ENCODE measurements at places on chromosomes 2 and 18. TPM values are rescaled to one million over a fixed set of nuclear protein-coding genes. Genes with fewer than 3 reads are reported as not detected.

DNA sequence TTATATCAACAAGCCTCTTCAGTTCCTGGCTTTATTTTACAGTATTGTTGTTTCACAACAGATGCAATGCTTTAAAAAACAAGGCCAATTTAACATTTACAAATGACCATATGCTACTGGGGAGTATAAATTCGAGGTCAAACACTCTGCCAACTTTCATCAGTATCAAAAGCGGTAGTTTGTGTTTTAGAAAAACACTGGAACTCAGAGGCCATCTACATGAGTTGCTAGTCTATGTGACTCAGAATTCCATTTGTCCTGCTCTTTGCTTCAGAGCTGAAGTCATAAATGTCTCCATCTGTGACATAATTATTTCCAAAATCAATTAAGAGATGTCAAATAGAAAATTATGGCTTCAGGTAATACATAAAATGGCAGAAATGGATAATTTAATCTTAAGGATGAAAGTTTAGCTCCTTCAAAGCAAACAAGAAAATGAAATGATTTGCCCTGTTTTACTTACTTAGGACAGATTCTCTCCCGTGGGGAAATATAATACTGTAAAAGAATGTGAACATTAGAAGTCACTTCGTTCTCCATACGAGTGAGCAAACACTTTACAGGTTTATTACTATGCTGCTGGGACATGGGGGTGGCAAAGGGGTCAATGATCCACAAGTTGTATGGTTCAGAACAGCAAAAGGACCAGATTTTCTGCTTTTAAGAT is 3.7 kb downstream of the MEX3C start:
- H3K27ac ChIP-seq, result no peak overlapping the region
- H3K36me3 ChIP-seq, result no peaks in the 10 kb centered on the region
- no peak overlapping the region for H3K4me3 ChIP-seq
- H3K27me3 ChIP-seq, result no peaks in the 10 kb centered on the region
- no peak for DNase-seq

AMER3 gene
- total RNA-seq, result not detected

DNA sequence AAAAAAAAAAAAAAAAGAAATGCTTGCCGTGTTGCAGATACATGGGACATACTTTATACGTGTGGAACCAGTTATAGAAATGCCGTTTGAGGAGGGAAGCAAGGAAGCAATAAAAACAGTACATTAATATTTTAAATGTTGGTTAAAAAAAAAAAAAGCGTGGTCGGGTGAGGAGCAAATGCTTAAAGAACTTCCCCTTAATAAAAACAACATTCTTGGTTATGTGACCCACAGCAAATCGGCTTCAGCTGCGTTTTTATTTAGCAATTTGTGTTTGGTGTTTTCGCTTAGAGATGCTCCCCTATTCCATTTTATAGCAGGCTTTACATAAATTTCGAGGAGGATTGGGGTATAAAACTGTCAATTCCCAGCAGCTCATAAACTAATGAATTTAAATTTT is 223.6 kb downstream of the LRRTM1 start:
- no peaks in the 10 kb centered on the region for H3K36me3 ChIP-seq
- no peak overlapping the region for H3K27ac ChIP-seq
- no peak for DNase-seq
- no peaks in the 10 kb centered on the region for H3K4me1 ChIP-seq
- no peaks in the 10 kb centered on the region for H3K27me3 ChIP-seq

DNA sequence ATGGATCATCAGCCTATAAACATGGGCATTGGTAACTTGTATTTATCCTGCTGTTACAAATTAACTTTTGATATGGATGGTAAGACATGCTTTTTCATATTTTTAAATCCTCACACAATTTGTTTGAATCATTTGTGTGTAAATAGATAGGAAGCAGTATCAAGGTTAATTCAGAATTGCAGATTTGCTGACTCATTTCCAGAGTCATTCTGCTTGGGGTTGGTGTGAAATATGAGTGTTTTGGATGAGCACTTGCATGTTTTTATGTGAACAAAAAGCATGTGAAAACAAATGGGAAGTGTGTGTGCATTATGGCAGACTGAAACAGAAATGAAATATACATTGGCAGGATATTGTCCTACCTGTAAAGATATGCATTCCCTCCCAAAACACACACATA is 11.8 kb downstream of the CCDC85A start:
- H3K27ac ChIP-seq, result no peak overlapping the region
- H3K4me1 ChIP-seq, result no peaks in the 10 kb centered on the region
- DNase-seq, result no peak
- H3K36me3 ChIP-seq, result no peaks in the 10 kb centered on the region
- no peak overlapping the region for H3K4me3 ChIP-seq

DNA sequence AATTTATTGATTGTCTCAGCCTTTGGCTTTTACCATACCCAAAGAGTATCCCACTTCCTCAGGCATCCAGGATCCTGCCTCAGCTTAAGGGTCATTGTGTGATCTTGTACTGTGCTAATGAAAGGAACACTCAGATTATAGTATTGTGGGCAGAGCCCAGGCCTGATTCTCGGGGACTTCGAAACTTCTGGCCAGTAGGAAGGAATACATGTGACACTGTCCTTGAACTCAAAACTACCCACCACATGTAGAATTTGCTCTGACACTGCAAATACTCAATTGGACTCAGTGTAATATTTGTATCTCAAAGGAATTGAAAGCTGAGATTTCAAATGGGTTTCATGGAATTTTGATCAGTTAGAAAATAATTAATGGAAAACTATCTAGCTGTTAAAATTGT is 15.9 kb downstream of the DIS3L2 start:
- H3K4me3 ChIP-seq, result no peak overlapping the region
- no peak for DNase-seq
- no peaks in the 10 kb centered on the region for H3K4me1 ChIP-seq
- no peak overlapping the region for H3K27ac ChIP-seq
- no peaks in the 10 kb centered on the region for H3K27me3 ChIP-seq

- peak; percentile 91 for DNase-seq
- no peaks in the 10 kb centered on the region for H3K36me3 ChIP-seq
- peak within 1 kb of the TSS; percentile 82 for H3K4me3 ChIP-seq
- H3K27ac ChIP-seq, result peak within 1 kb of the TSS; percentile 96
- no peaks in the 10 kb centered on the region for H3K27me3 ChIP-seq
- peaks cover 5% of the 10 kb centered on the region for H3K4me1 ChIP-seq
These were observed at the start of gene RBMS1 for GRCh38 chr2:160493227-160494028. Gene RBMS1 (minus strand): TSS chr2:160493807. CDS start chr2:160493363, 444 bp downstream.
